NCI-H2227 treated with DMSO at 0.1 percent for 48 hours (cell line): ENCODE measurements at places on chromosomes 7 and 10.

DNA sequence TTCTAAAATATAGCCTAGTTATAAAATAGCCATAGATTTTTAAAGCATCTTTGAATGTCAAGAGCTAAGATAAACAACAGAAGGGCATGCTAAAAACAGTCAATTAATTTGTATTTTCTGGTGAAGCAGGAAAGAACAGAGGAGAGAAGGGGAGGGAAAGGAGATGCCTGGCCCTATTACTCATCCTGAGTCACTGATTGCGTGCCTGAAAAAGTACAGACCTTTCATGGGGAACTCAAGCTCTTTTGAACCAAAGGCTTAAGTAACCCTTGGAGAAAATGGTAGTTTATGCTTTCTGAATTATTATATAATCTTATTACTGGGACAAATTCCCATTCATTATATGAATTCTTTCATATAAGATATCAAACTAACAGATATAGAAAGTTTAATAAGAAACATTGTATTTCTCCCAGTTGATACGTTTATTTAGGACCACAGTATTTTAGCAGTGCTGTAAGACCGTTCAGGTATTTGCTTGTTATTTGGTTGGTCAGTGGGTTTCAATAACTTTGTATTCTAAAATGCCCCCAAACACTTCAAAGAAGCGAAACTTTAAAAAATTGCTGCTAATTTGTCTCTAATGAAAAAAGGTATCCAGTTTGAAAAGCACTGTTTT is 151.3 kb downstream of the HGF start:
- DNase-seq: no peak

DNA sequence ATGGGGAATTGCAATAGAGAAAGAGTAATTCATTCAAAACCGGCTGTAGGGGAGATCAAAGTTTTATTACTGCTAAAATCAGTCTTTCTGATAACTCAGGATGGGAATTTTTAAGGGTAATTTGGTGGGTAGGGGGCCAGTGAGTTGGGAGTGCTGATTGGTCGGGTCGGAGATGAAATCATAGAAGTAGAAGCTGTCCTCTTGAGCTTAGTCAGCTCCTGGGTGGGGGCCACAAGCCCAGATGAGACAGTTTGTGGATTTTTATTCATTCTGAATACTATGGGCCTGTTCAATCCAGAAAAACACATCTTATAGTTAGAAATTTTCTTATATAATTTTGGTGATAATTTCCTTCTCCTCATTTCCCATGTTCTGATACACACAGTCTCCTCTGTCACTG is 25.4 kb downstream of the CALD1 start:
- DNase-seq: no peak

GRCh38 chr10:71214641-71215559 is 2.5 kb downstream of the UNC5B start:
- no peak for DNase-seq

- DNase-seq: no peak
Observed at GRCh38 chr10:62456611-62457101, 82.5 kb downstream of the ZNF365 start.

- DNase-seq: no peak
Observed at GRCh38 chr10:112735041-112735695, 214.9 kb upstream of the TCF7L2 start.

DNA sequence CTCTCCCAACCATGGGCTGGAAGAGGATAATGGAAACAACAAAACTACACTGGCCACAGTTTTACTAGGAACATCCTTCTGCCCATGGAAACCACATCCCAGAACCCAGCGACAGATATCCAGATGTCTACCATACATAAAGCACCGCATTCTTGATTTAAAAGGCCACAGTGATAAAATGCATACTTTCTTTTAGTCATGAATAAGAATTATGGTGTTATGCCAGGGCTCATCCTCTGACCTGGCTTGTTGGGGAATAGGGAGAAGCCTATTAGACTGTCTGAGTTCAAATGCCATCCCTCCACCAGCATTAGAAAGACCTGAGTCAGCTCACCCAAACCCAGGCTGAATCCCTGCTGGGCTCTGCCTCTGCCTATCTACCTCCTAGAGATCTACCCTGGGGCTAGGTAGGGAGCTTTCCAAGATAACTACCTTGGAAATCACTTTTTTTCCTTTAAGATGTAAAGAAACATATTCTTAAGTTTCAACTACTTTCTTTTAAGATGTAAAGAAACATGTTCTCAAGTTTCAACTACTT is 5.2 kb downstream of the ABCA13 start:
- no peak for DNase-seq

GRCh38 chr10:108696792-108697477 is 1226.4 kb downstream of the XPNPEP1 start:
- DNase-seq: no peak

- no peak for DNase-seq
Observed at GRCh38 chr7:135740889-135741288, 7.7 kb downstream of the FAM180A start.

GRCh38 chr7:40147371-40148246 is 12.8 kb downstream of the SUGCT start:
- no peak for DNase-seq

DNA sequence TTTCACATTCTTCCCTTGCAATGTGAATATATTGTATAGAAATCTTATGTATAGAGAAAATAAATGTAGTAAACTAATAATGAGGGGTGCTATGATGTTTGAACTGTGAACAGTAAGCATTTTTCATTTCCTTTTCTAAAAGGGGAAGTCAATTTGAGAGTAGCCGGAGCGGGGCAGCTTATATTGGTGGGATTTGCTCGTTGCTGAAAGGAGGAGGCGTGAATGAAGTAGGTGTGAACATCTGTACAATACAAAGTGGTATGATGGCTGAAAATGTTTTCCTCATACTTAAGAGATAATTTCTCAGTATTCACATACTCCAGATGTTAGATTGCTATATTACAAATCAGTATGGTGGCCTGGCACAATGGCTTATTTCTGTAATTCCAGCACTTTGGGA is 87.1 kb downstream of the SRI start:
- no peak for DNase-seq

DNA sequence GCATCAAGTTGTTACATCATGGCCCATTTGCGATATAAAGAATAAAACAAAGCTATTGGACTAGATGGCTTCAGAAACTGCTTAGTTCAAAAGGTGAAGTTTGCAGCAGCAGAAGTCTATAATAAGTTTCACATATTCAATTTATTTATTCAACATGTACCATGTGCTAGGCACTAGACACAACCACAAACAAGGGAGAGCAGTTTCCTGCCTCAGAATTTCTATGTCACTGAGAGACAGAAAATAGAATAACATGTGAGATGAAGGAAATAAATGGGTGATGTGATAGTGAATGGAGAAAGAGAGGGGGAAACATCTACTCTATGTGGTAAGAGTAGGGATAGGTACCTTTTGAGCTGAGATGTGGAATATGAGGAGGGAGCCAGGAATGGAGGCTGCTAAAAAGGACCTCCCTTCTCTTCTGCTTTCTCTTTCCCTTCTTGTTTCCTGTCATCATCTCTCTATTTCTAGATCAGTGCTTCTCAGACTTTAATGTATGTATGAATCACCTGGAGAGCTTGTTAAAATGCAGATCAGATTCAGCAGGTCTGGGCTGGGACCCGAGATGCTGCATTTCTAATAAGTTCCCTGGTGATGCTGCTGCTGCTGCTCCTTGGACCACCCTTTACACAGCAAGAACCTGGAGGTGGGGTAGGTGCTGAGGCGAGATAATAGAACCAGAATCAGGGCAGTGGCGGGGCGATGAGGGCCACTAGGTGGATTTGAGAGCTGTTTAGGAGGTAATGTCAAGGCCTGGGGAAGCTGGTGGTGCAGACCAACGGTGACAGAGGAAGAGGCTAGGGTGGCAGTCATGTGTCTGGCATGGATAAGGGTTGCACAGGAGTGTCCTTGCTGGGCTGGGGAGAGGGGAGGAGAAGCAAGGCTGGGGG is 13.7 kb upstream of the INMT start:
- DNase-seq: no peak

GRCh38 chr10:96133135-96133534 is 3.0 kb downstream of the ZNF518A start:
- DNase-seq: no peak

DNA sequence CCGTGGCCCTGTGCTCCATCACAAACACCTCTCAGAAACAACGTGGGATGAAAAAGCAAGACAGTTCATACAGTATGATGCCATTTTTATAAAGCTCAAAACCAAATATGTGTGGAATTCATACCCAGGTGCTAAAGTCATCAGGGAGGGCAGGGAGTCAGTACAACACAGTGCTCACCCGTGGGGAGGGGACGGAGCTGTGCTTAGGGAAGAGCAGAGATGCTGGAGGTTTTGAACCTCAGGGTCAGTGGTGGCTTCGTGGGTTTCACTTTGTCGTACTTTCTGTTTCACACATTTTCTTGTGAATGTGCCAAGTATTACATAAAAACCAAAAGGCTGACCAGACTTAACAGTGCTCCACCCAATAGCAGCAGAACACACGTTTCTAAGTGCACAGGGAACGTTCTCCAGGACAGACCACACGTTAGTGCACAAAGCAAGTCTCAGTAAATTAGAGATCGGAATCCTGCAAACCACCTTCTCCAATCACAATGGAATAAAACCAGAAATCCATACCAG is 21.2 kb downstream of the ZMIZ2 start:
- no peak for DNase-seq

GRCh38 chr7:100171087-100171681 is 2.8 kb upstream of the GAL3ST4 start:
- DNase-seq: no peak

GRCh38 chr7:126948664-126949063 is 304.1 kb downstream of the GRM8 start:
- DNase-seq: no peak

- DNase-seq: no peak
Observed at GRCh38 chr7:83677180-83677866, 28.4 kb upstream of the SEMA3E start.

GRCh38 chr10:34252111-34252510 is 563.0 kb downstream of the PARD3 start:
- no peak for DNase-seq

GRCh38 chr7:1666317-1666822 is 3.7 kb upstream of the ELFN1 start:
- no peak for DNase-seq

DNA sequence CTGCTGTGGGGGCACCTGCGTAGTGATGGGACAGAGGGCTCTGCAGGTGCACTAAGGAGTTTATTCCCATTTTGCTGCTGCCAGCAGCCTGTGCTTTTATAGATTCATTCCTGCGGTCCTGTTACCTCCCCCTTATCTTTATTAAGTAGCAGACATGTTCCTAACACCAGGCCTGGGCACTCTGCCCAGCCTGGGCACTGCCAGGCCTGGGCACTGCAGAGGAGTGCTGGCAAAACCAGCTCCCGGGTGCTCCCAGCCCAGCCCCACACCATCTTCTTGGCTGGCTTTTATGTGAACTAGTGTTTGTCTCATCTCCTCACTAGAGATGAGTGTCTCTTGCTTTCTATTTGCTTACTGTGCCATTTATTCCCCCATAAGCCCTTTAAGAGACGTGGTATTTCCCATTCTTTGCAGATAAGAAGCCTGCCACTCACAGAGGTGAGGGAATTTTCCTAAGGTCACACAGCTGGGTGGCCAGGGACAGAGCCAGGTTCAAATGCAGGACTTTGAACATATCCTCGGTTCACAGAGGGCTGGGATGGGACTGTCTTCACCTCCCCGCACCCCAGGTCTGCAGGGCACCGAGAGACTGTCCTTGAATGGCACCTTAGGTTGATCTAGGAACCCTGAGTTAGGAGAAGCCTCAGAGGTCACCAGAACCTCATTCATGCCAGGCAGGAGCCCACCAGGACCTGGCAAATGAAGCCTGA is 14.6 kb upstream of the DRGX start:
- DNase-seq: no peak
